ENCODE measurements at places on chromosomes 4 and X.

DNA sequence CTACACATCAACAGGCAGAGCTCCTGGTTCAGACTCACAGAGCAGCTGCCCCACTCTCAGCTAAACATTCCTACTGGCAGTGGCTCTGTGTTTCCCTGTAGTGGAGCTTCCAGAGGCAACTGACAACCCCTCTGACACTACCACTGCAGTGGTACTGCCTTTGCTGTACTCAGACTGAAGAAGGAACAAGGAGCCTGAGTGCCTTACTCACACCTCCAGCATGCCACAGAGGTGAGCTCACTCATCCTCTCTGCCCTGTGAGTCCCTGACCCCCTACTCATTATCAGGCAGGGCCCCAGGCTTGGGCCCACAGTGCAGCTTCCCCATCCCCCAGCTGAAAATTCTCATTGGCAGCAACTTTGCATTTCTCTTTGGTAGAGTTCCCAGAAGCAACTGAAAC, 240.5 kb upstream of the POF1B start:
- DNase-seq: no peak

GRCh38 chrX:97030463-97030862, 146.8 kb downstream of the RPA4 start:
- DNase-seq: no peak

DNA sequence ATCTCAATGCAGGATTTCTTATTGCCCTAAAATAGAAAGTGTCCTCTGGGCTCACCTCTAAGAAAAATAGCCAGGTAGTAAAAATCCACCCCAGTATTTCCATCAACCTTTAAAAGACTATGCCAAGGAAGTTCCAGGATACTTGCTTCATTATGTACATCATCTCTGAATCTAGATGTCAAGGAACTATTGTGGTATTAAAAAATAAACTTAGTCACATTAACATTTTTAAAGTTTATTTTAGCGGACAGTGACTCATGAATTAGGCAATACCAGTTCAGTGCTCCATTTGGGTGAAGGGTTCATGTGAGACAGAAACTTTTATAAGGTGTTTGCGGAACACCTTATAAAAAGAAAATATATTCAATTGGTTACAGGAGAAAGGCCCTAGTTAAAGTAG, 209.2 kb downstream of the ADAM29 start:
- no peak for DNase-seq

GRCh38 chr4:1360423-1361283, 13.6 kb downstream of the UVSSA start:
- no peak for DNase-seq

- DNase-seq: no peak
Observed at GRCh38 chrX:79259073-79259689, 108.0 kb downstream of the ITM2A start.

- DNase-seq: no peak
Observed at GRCh38 chrX:78997870-78998558, 52.8 kb downstream of the P2RY10 start.

DNA sequence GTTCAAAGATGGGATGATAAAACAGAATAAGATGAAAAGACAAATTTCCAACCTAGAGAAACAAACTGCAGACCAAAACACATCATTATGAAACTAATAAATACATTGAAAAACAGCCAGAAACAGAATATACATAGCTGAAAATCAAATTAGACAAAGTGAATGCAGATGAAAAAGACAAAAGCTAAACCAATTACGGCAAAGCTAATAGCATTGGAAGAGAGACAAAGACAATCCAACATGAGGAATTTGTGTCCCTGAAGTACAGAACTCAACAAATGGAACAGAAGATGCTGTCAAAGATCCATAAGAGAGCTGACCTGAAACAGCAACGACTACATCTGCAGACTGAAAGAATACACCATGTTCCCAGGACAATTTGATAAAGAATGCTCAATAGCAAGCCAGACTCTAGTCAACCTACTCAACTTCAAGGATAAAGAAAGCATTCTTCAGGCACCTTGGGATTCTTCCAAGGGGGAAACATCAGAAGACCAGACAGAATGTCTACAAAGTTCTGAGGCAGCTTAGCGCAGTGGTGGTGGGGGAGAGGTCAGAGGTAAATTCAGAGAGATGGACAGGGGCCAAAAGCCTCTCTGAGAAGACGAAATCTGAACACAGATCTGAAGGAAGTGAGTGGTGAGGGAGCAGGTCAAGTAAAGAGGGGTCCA, 27.4 kb upstream of the IRAK1 start:
- no peak for DNase-seq

DNA sequence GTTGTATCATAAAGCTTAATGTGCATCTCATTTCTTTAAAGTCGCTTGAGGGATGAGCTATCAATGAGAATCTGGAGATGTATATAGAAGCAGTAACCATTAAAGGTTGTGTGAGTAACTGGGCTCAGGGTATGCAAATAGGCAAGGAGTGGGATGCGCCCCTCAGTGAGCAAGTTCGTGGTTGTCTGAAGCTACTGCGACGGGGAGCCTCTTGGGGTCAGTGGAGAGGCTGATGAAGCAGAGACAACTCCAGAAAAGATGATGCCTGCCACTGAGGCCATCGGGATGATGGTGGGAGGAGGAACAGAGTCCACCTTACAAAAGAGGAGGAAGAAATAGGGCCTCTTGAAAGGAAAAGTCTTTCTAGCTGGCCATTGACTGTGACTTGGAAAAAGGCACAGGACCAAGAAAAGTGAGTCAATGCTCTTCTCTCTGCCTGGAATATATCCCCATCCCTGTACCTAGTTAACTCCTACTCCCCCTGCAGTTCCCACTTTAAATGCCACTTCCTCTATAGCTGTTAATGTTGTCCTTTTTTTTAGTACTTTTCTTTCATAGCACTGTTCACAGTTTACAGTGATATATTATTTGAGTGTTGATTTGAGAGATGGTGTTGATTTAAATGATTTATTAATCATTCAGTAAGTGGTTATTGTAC, 51.4 kb upstream of the LSM6 start:
- DNase-seq: no peak

GRCh38 chrX:149131774-149132173, 373.3 kb downstream of the IDS start:
- no peak for DNase-seq

GRCh38 chr4:104494822-104495559, at the start of gene CXXC4:
Gene CXXC4, minus strand, starts transcription at chr4:104494894. Its CDS starts 3,092 bp downstream, at chr4:104491802.
- peak; percentile 83 for DNase-seq

DNA sequence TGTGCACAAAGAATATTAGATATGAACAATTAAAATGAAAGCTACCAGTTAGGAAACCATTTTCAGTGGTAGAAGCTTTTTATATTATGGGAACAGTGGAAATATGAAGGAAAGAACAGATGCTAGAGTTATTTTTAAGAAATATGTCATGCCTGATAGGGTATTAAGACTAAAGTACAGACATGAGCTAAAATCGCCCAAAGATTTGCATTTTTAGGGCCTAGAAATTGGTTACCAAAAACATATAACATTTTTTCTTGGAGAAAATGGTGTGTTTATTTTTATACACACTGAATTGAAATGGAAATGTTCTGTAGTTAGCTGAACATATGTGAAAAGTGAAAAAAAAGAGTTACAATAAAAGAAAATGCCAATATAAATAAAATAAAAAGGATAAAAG, 441.9 kb downstream of the TLL1 start:
- DNase-seq: no peak
